ENCODE measurements at places on chromosomes 5 and 9.

GRCh38 chr5:143679777-143680176 lies 132.2 kb upstream of the HMHB1 start:
- DNase-seq: no peak

GRCh38 chr9:124222109-124222508 lies 35.6 kb upstream of the NEK6 start:
- DNase-seq: no peak

DNA sequence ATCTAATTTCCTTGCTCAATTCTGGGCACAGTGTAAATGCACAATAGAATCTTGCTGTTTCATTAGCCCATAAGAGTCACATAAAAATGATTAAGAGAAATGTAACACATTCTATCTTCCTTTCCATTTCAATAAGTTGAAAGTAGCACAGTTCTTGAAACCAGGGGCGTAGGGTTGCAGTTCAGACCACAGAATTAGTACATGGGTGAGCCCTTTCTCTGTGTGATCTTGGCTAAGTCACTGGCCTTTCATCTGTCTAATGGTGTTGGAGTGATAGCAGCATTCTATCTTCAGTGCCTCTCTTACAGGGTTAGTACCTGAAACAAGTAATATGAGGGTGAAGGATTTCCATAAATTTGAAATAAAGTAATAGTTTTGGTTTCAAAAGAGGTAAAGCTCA lies 445.3 kb upstream of the ZNF462 start:
- DNase-seq: no peak

- DNase-seq: no peak
These were observed 13.6 kb upstream of the FUBP3 start for GRCh38 chr9:130565792-130566191.

DNA sequence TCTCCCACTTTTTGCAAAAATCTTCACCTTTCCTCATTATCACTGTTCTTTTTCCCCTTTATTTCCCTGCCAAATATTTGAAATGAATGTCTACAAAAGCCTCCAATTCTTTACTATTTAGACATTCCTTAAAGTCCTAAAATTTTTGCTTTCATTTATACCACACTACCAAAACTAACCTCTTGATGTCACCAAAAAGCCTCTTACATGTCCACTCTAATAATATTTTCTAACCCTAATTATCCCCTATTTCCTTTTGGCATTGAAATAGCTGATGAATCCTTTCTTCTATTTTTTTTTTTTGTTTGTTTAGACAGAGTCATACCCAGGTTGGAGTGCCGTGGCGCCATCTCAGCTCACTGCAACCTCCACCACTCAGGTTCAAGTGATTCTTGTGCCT lies 32.3 kb upstream of the NRG2 start:
- DNase-seq: no peak

- no peak for DNase-seq
These were observed 148.5 kb downstream of the BNC2 start for GRCh38 chr9:16721972-16722371.

DNA sequence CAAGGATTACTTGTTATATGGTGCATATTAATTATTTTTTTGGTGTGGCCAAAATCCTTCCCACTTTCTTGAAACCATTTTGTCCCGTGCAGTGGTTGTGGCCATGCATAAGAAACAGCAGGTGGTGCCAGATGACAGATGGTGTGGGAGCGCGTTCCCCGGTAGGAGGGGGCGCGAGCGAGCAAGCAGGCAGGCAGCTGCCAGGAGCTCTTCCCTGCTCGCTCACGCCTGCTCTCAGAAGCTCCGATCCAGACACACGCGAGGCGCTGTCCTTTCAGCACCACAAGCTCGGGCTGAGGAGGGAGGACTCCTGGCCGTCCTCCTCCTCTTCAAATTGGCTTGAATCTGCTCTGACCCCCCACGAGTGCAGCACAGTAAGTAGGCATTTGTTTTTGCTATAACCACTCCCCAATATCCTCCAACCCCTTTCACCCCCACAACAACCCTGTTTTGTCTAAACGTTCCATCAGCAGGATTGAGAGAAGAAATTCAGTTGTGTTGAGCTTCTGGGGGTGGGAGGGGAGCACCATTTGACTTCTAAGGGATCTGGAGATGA lies at the start of gene NSG2:
TSS of gene NSG2 (plus strand) at position 237 of the 556 bp plus-strand sequence. CDS start 1,050 bp downstream, outside the sequence.
- DNase-seq: peak; percentile 41

DNA sequence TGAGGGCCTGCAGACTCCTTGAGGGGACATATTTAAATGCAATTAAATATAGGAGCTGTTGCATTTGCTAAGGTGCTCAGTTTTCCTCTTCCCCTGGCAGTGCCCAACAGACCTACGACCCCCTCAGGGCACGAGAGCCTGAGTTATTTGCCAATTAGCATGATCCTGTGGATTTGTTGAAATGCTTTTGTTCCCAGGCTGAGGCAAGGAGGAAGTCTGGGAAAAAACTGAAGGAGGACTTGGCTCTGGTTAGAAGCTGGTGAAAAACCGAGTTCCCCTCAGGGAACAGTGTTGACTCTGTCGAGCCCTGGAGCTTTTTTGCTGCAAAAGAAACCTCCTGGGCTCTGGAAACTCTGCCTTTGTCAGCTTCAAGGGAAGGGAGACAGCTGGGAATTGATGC lies 103.6 kb upstream of the SHB start:
- DNase-seq: no peak

- no peak for DNase-seq
These were observed 31.9 kb downstream of the ARSB start for GRCh38 chr5:78953092-78953800.

- DNase-seq: no peak
These were observed 104.6 kb upstream of the BOD1 start for GRCh38 chr5:173720953-173721600.

DNA sequence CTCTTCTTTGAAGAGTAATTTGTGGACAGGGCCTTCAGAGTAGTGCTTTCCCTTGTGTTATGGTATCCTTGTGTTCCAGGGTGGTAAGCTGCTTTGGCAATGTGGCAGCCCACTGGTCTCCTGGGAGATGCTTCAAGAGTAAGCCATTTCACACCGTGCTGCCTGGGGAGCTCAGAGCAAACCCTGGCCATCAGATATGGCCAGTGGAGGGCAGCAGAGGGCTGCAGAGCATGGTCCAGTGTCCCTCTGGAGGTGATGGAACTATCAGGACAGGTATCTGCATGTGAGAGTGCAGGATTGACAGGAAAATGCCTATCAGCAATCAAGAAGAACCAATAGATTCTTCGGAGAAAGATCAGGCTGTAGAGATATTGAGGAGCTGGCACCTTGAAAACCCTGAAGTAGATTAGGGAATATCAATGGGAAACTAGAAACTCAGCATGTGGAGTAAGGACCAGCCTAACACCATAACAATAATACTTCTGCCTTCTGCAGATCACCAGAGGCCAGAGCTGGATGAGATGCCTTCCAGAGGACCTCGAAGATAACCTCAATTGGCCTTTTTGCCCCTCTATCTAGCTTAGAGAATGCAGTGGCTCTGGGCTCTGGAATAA lies 90.8 kb downstream of the PLPPR1 start:
- DNase-seq: no peak

- no peak for DNase-seq
These were observed 394.4 kb upstream of the ZNF608 start for GRCh38 chr5:125140855-125141254.

DNA sequence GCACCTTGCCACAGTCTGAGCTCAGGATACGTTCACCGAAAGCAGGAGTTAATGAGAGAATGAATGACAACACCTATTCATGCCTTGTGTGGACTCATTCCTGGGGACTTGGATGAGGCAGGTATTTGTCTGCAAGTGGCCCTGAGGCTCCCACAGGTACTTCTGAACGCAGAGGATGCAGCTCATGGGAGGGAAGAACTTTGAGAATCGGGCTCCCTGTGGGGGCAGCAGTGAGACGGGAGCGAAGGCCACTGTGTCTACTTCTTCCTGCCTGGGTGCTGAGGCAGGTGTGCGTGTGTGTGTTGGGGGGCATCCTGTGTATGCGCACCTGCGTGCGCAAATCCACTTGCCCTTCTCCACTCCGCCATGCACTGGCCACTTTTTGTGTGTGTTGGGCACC lies 42.2 kb downstream of the PTPN3 start:
- DNase-seq: no peak

DNA sequence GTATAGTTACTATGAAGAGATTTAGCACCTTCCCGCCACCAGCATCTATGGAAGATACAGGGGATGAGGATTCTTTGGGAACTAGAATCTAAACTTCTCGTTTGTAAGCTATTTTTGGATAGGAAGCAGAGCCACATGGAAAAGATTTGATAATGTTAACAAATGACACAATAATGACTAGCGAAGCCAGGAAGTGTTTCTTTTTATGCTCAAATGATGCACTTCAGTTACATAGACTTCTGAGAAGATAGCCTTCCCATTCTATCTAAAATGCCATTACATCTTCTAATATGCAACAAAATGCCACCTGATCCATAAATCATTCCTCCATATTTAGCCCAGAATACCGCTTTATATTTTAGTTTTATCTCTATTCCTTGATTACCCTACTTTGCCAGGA lies 17.0 kb upstream of the TNC start:
- no peak for DNase-seq

DNA sequence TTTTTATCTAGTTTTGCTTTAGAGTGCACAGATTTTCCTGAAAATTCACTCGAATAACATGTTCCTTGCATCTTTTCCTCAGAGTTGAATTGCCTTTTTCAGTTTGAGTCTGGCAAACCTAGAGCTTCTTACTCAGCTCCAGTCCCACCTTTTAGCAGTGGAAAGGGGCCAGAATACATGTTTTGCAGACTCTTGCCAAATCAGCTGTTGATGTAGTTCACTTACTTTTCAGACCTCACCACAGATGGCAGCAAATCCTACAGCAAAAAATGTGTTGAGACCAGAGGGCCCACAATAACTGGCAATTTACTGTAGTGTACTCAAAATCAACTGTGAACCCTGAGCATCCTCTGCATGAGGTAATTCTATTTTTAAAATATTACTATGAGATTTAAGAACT lies 545.2 kb upstream of the ACO1 start:
- DNase-seq: no peak

GRCh38 chr5:96896276-96896675 lies 20.0 kb downstream of the ERAP2 start:
- no peak for DNase-seq

- no peak for DNase-seq
These were observed 113.2 kb downstream of the ZNF608 start for GRCh38 chr5:124633209-124633608.

DNA sequence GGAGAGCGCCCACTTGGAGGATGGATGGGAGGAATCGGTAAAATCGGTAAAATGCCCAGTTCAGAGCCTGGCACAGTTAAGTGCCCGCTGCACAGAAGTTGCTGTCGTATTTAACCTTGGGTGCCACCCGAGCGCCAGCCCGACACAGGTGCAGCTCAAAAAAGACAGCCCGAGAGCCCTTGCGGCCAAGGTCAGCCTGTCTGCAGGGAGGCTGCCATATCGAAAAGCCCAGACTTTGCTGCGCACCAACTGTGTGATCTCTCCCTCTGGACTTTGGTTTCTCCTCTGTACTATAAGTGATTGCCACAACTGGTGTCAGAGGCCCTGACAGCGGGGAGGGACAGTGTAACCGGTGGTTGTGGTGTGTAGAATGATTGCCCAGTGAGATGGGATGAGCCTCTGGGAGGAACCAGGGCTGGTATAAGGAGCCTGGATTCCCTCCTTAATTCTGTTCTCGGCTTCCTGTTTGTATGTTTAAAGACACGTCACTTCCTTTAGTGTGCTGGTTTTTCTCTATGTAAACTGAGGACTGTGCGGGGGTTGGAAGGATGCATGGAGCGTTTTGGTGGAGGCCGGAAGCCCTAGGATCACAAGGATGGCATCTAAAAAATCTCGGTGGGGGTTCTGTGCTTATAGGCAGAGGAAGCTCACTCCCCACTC lies 792 bp downstream of the NTMT1 start:
- no peak for DNase-seq

- no peak for DNase-seq
These were observed 38.0 kb upstream of the OSMR start for GRCh38 chr5:38807570-38808483.

DNA sequence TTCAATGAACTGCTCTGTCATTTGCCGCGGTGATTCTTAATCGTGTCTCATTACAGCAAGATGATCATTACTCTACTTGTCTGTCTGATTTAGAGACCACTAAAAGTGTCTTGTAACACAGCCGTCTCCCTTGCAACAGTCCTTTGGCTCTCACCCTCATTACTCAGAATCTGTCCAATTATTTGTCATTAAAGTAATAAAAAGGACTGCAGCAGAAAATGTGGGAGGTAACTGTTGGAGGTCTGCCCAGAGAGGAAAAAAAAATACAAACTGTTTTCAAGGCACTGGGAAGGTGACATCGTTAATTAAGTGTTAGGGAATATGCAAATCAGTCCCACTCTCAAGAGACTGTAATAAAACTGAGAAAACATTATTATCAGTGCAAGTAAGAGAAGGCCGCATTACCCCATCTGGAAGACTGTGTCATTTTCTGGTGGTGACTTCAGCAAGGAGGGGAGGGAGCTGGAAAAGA lies 281.0 kb downstream of the RASEF start:
- no peak for DNase-seq

DNA sequence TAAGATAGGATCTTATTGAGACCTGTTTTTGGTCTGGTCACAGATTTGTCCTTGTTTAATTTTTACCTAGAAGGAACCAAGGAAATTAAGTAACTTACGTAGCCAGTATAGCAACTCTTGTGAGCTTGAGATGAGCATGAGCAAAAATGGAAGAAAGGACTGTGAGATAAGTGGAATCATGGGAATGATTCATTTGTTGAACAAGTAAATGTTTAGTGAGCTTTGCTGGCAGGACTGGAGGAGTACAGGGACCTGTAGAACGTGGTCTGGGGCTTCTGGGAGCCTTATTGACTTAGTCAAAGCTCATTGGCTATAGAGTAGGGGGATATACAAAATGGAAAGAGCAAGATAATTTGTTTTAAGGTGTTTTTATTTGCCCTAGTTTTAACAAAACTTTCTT lies 3.0 kb downstream of the RAD23B start:
- no peak for DNase-seq

GRCh38 chr5:124504081-124504916 lies 242.1 kb downstream of the ZNF608 start:
- DNase-seq: no peak

DNA sequence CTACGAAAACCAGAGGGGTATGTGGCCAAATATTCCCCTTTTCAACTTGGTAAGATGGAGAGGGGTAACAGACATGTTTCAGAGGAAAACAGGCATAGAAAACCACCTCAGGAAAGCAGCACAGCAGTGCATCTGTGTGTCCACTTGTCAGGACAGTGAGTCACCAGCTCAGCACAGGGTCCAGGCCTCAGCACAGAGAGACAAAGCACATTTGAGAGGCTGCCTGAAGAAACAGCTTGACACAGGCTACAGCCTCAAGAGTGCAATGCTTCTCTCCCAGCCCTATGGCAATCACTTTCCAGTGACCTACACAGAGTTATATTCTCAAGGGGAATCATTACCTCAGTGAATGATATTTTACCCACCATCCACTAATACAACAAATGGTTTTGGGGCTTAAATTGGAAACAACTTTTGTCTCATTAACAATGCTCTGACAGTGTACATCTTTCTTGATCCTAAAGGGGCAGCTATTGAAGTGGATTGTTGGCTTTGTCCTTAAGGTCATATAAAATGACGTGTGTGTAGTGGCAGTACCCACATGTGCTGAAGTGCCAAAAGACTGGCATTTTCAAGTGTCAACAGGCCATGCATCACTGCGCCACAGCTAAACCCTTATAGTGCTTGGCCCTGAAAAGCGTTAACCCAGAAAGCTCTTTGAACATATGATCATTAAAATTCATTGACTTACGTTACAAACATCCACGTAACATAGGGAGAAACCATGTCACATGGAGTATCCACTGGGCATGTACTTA lies 46.4 kb downstream of the ERMP1 start:
- DNase-seq: no peak

GRCh38 chr5:109324351-109324750 lies 85.4 kb downstream of the PJA2 start:
- DNase-seq: no peak

- DNase-seq: no peak
These were observed 794.0 kb downstream of the EFNA5 start for GRCh38 chr5:106876665-106877194.
